Activated T-helper 1 cell treated with Interleukin-2 at 50 U/mL for 16 hours (primary cell): ENCODE measurements at places on chromosomes 13 and 19.

DNA sequence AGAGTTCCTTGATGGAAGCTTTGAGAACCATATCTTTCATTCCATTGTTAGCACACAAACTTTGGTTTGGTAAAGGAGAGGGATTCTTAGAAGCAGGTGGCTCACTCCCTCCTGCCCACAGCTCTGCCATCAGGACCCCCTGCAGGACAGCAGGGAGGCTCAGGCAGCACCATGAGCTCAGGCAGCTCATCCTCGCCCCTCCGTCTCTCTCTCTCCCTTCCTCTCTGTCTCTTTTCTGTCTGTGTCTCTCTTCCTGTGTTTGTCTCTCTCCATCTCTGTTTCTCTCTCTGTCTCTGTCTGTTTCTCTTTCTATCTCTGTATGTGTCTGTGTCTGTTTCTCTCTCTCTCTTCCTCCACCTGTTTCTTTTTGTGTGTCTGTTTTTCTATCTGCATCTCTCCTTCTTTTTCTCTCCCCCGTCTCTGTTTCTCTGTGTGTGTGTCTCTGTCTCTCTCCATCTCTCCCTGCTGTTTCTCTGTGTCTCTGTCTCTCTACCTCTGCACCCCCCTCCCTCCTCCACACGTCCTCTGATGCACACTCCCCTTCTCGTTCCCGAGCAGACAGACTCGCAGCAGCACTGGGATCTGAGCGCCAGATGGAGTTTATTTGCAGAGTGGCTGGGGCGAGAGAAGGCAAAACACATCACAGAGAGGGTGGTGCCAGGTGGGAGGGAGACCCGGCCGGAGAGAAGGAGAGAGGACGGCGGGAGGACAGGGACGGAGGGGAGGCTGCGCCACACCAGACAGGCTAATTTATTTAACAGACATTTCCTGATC is 8.7 kb downstream of the SBK2 start:
- no peak for DNase-seq

GRCh38 chr13:58500938-58501337 is 869.4 kb downstream of the PCDH17 start:
- DNase-seq = no peak

DNA sequence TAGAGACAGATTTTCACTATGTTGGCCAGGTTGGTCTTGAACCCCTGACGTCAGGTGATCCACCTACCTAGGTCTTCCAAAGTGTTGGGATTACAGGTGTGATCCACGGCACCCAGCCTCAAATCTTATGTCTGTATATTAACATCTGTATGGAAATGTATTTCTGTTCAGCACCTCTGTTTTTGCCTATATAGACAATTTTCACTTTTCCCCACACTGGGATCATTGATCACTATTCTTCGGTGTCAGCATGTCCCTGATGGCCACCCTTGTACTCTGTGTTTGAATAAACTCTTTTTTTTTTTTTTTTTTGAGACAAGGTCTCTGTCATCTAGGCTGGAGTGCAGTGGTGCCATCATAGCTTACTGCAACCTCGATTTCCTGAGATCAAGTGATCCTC is 3.2 kb upstream of the ZNF627 start:
- no peak for DNase-seq

GRCh38 chr13:112669881-112670499 is 19.8 kb upstream of the ATP11A start:
- no peak for DNase-seq

DNA sequence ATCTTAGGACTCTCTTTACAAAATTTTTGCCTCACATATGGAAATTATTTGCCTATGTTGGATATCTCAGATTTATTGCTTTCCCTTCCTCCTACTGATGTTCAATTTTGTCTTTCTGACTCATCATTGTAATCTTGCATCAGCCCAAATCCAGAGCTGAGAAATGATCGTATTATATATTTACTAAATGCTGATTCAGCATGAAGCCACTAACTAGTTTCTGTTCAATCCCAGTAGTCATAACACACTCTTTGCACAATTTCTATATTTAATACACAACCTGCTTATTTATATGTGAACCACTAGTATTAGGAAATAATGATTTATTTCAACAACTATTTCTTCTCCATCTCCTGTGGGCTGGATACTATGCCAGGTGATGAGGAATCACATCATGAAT is 161.1 kb upstream of the PCDH17 start:
- DNase-seq = no peak

DNA sequence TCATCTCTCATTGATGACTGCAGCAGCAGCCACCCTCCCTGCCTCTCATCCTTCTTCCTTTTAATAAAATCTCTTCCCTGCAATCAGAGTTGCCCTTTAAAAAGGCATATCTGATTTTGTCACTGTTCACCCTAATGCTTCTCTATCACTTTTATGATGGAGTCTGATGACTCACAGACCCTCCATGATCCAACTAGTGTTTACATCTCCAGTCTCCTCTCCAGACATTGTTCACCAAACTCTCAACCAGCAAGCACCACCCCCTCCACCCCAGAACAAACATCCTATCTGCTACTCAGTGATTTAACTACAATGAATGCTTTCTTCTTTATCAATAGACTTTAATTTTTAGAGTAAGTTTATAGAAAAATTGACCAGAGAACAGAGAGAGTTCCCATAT is 59.5 kb downstream of the TNFSF11 start:
- no peak for DNase-seq

- no peak for DNase-seq
Measured at GRCh38 chr19:51511353-51511752, 9.8 kb upstream of the SIGLEC12 start.

- DNase-seq = no peak
Measured at GRCh38 chr19:41206926-41207750, 11.9 kb upstream of the AXL start.

GRCh38 chr13:73162912-73163911 is 104.4 kb downstream of the KLF5 start:
- DNase-seq = no peak

- no peak for DNase-seq
Measured at GRCh38 chr13:101747039-101747438, 294.6 kb downstream of the ITGBL1 start.

GRCh38 chr19:39709026-39709872 is 5.0 kb downstream of the LGALS14 start:
- DNase-seq = no peak

- DNase-seq = no peak
Measured at GRCh38 chr13:107846642-107847041, 368.7 kb downstream of the LIG4 start.

DNA sequence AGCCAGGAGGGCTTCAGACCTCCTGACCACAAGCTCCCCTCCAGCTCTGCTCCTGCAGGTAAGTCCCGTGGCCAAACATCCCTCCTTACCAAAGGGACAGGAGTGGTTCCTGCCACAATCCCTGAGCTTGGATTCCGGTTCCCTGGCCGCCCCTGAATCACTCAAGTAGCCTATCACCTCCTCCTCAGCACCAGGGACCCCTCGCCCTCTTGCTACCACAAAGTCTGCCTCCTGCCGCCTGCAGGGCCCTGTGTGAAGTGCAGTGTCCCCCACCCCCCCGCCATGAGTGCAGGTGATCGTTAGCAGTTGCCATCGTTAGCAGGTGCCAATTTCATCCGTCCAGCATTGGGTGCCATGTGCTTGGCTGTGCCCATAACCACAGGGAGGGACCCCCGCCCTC is 40.8 kb upstream of the RANBP3 start:
- DNase-seq = no peak

DNA sequence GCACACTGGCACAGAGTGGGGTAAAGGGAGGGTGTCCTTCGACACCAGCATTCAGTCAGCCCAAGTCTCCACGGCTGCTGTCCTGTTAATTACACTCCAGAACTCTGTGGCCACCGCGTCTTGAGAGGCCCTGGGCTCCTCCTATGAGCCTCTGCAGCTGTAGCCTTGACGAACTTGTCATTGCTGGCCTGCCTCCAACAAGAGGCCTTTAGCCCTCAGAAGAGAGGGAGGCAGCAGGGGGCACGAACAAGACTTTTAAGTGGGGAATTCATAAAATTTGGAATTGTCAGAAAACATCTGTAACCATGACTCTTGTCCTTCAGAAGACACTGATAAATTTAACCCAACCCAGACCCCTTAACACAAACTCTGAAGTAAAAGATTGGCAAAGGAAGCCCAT is 241.9 kb downstream of the UQCRFS1 start:
- DNase-seq = no peak

DNA sequence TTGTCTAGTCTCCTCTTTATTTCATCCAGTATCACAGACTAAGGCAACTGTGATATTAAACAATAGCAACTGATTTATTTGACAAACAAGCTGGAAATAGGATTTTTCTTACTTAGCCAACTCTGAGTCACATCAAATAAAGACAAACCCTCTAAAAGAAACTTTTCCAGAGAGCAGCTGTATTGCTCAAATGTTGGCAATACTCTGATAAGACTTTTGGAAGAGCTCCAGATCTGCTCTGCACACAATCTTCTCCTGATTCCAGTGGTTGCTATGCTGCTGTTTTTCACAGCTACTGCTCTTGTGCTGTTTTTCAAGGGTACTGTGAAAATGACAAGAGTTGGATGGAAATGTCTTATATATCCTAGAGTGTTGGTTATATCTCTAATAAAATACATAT is 1479.2 kb downstream of the SLITRK5 start:
- DNase-seq = no peak

DNA sequence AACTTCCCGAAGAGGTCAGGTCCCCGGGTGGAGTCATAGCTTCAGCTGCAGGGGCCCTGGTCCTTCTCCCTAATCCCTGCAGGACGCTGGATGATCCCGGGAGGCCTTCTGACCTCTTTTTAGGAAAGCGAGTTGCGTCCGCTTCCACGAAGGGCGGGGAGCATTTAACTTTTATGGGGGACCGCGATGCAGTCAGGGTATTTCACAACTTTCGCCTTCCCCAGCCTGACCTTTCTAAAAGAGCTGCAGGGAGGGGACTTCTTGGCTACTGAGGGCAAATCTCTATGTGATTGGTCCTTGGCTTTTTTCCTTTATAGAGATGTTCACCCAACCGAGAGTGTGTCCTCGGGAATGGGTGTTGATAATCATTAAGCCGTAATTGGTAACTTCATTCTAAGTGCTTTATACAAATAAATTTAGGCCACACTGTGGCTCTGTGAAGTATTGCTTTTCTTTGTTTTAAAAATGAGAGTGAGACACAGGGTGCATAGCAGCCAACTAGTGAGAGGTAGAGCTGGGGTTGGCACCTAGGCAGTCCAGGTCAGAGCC is 778 bp downstream of the ZNF230 start:
- DNase-seq = no peak

GRCh38 chr13:50842990-50843256 is 569 bp downstream of the DLEU7 start:
- DNase-seq = no peak

DNA sequence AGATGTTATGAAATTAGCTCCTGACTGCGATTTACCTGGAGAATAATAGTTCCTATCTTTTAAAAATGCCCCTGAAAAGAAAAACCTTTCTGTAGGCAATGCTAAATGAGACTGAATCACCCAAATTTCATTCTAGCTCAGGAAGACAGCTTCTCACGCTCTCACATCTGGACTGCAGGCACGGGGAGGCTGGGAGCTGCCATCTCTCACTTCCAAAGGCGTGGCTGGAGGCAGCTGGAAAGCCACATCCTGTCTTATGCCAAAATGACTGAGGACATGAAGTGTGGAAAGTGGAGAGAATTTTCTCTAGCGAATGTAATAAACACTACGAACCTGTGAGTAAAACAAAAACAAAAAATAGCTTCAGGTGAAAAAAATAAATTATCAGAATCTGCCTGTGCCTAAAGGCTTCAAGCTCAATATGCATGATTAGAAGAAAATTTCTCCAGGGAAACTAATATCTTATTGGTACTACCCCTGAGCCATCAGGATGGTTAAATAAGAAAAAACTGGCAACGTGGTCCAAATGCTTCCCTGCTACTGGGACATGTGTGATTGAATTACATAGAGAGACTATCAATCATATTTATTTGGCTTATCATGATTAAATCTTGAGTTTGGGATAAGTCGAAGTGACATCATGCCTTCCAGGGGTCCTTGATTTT is 58.1 kb upstream of the UBL3 start:
- no peak for DNase-seq

DNA sequence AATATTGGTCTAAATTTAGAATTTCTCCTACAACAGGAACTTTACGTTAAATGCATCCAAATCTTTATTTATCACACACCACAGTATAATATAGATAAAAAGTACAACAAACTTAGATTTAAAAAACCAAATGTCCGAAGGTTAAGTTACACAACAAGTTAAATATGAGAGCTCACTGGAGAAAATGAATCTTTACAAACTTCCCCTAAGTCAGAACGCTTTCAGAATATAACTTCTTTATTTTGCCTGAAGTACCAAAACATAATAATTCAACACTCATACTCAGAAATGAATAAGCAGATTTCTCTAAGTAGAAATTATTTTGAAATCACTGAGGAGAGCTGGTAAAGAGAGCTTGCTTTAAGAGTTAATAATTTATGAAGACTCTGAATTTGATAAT is 33.8 kb downstream of the TSC22D1 start:
- DNase-seq = no peak
